ENCODE measurements at places on chromosomes 1 and 21.

GRCh38 chr1:181504399-181504842 lies 21.1 kb downstream of the CACNA1E start:
- DNase-seq: no peak

- DNase-seq: no peak
These were observed 4.8 kb downstream of the RGS16 start for GRCh38 chr1:182599339-182599738.

- DNase-seq: no peak
These were observed 30.7 kb downstream of the MGST3 start for GRCh38 chr1:165661703-165662102.

- DNase-seq: no peak
These were observed 66.5 kb upstream of the KCNJ6 start for GRCh38 chr21:37982496-37983318.

DNA sequence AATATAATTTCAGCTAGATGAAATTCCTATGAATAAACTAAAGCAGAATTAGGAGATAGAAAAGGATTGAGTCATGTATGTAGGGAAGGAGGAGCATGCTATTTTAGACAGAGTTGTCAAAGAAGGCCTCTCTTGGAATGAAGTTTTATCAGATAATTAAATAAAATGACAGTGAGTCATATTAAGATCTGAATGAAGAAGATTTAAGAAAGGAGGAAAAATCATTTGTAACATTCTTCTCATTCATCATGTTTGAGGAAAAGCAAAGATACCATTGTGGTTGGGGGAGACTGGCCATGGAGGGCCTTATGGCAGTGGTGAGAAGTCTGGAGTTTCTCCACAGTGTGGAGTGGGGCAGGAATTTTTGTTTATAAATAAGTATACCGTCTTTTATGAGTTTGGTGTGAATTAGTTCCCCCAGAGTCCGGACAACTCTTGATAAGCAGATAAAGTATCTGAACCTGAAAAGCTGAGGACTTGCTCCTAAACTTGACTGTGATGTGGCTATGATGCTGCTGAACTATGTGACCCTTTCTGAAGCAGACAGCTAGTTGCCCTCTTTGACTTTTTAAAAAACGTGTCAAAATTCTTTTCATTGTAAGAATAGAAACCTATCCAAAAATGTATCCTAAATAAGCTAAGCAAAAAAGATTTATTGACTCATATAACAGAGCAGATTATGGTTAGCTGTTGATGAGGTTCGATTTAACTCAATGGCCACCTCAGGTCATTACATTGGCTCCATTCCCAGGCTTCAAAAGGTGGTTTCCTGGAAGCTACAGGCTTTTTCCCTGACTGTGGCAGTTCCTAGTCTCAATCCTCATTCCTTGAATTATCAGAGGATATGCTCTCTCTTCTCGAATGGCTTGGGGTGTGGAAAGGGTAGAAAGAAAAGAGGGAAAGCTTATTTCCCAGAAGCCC lies 90.8 kb downstream of the LHX9 start:
- no peak for DNase-seq

Data from stimulated activated CD8-positive, alpha-beta memory T cell treated with anti-CD3 and anti-CD28 coated beads, Interleukin-4, amount 100 ng/mL, for 4 hours (primary cell).